ENCODE measurements at places on chromosomes 5 and 9. TPM values are rescaled to one million over a fixed set of nuclear protein-coding genes. Genes with fewer than 3 reads are reported as not detected.

DNA sequence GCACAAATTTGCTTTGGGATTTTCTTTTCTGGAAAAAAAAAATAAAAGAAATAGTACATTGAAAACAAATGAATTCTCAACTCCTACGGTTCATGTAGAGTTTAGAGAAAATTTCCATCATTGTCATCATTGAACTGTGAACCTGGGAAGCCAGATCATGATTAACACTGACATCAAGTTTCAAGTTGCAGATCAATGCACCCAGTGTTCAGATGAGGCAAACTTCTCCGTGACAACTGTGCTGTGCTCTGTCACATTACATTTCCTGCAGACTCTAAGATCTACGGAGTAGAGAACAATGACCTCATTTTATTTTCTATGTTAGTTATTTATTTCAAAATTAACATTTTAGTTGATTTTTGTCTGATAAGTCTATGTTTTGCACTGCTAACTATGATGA lies 99.7 kb downstream of the MAP1B start:
- DNase-seq = no peak

DNA sequence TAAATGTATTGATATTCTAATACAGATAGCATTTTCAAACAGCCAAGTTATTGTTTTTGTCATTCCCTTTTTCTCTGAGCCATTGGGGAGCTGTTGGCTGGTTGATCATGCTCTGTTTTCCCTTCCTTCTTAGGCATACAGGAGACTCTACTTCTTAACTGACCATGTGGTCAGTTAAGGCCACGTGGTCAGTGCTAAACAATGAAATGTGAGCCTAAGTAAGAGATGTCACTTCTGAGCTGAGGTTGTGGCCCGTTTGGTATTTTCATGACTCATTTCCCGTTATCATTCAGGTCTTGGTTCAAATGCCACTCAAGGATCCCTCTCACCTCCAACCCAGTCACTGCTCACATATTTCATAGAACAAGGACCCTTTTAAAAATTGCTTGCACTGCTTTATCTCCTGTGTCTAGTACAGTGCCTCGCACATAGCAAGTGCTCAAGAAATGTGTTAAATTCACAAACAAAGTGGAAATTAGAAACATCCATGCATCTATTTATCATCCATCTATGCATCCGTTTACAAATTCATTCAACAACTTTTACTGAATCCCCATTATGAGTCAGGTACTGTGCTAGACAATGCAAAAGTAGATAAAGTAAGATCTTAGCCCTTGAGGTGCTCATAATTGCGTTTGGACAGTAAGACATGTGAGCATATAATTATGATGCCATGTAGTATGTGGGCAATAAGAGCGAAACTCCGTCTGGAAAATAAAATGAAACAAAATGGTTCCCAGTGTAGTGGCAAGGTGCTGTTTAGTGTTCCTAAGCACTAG lies 50.7 kb downstream of the ARRDC3 start:
- DNase-seq = no peak

GRCh38 chr9:9874270-9874669 lies 738.5 kb downstream of the PTPRD start:
- no peak for DNase-seq

- DNase-seq = no peak
Observed at GRCh38 chr9:136171009-136171800, 33.7 kb downstream of the LHX3 start.

DNA sequence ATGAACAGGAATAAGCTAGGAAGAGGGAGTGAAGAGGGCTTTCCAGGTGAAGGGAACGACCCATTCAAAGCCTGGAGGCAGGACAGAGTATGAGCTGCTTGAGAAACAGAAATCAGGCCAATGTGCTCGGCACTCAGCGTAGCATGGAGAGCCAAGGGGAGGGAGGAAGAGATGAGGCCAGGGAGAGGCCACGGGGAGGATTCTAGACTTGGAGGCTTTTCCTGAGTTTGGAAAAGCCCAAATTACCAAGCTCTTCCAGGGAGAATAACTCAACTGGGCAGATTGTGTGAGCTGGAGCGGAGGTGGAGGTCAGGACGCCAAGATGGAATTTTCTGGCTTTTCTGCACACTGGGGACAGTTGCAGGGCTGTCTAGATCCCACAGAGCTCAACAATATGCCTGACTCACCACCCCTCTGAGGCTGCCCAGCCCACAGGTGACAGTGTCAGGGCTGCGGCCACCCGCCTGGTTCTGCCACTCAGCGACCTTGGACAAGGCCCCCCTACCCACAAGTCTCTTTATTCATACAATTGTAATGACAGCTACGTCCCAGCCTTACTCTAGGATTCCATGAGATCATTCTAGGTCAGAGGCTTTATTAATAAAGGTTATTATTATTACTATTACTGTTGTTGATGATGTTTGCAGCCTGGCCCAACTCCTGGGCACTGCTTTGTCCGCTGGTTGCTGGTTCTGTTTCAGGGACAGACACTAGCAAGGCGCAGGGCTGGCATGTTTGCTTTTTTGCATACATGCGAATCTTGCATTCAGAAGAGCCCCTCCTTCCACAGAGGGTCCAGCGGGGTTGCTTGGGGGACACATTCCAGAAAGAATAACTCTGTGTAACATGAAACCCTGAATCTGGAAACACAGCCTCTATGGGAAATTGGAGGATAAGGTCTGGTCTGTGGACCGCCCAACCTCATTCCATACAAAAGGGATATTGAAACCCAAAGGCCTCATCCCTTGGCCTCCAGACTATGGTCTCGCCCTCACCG lies 9.4 kb upstream of the LMX1B start:
- no peak for DNase-seq

GRCh38 chr5:90962481-90962880 lies 403.9 kb downstream of the ADGRV1 start:
- no peak for DNase-seq

GRCh38 chr5:139910036-139910435 lies 114.4 kb downstream of the PSD2 start:
- no peak for DNase-seq

DNA sequence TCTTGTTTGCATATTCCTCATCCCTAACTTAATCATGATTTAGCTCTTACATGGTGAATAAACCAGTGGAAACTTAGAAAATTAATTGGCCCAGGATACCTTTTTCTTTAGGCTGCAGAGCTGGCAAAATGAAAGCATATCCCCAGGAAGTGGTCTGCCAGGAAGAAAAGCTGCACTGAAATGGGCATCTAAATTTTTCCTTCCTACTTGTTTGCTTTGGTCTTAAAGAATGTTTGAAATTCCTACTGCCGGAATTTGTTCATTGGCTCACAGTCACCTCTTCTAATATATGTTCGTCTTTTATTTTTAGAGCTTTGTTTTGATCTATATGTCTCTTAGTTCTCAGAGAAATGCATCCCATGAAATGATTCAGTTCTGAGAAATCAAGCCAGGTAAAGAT lies 113.2 kb upstream of the ELL2 start:
- no peak for DNase-seq

DNA sequence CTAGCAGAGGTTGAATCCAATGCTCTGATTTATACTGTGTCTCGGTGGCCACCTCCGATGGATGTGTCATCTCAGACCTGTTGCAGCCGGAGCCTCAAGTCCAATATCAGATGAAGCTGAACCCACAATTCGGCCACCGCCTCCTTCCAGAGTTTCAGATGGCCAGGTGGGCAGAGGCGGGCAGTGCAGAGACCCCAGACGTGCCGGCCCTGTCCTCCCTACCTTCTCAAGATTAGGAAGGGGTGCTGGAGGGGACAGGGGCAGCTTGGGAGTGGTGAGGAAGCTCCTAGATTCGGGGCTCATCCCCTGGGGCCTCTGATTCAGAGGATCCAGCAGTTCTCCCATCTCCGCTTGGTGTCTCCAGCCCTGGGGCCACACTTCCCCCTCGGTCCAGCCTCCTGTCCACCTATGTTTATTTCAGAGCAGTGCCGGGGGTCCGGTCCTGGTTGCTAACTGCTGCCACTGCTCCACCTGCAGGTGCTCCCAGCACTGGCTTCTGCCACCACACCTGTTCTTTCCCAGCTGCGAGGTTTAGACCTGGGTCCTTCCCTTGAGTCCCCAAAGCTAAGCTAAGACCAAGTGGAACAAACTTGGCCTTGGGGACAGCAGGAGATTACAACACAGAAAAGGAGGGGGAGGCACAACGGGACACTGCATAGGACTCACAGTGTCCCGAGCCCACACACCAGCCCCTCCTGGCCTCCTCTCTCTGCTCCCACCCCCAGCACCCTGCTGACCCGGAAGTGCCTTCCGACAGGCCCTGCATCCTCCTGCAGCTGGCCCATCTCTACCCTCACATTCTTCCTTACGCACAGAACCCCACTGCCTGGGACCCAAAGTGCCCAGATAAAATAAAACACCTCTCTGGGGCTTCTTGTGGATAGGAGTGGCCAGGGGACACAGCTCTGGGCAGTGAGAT lies 81.6 kb downstream of the NTNG2 start:
- DNase-seq = no peak

DNA sequence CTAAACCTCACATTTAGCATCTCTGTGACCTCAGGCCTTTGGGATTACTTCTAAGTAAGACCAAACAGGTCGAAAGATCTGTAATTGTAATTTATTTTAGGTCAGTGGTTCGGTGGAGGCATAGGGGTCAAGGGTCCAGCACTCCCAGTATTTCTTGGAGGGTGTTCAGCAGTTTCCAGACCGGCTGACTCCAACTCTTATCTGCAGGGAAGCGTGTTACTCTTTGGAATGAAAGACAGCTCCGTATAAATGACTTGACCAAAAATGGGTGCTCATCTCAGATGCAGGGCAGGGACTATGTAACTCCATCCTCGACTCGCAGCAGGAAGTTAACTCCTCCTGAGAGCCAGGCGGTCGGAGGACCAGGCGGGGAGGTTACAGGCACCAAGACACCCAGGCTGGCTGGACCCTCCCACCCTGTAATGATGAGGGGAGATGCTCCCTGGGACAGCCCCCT lies 620 bp upstream of the VPS13A start:
- no peak for DNase-seq

- no peak for DNase-seq
Observed at GRCh38 chr5:54556141-54556540, 38.6 kb downstream of the SNX18 start.

DNA sequence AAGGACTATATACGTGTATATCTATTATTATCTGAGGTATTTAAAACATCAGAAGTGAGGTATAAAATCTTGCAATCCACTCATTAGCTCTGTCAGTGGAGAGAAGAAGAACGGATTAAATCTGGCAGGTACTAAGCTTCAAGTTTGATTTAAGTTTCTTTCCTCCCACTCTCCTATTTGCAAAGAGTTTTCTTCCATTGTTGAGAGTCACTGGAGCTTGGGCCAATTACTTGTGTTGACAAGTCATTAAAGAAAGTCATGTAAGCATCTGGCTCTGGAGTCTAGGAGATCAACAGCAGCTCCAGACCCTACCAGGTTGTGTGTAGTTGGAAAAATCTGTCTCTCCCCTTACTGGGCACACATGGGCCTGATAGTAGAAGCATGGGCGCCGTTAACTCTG lies 476.8 kb upstream of the SMARCA2 start:
- DNase-seq = no peak

GRCh38 chr9:14251154-14252071 lies 62.5 kb downstream of the NFIB start:
- DNase-seq = peak; percentile 78

GRCh38 chr5:94422812-94423211 lies 195.6 kb downstream of the KIAA0825 start:
- no peak for DNase-seq

DNA sequence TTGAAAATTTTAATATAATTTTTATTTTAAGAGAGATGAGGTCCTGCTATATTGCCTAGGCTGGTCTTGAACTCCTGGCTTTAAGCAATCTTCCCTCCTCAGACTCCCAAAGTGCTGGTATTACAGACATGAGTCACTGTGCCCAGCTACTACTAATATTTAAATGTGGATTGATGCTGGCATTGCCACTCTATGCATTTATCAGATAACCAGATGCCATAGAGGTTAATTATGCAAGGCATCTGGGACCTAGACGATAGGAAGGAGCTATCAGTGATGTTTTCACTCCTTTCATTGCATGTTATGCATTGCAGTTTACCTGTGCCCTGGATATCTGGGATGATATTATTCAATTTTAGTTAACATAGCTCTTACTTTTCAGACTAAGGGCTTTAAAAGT lies 127.0 kb downstream of the RPS23 start:
- no peak for DNase-seq

DNA sequence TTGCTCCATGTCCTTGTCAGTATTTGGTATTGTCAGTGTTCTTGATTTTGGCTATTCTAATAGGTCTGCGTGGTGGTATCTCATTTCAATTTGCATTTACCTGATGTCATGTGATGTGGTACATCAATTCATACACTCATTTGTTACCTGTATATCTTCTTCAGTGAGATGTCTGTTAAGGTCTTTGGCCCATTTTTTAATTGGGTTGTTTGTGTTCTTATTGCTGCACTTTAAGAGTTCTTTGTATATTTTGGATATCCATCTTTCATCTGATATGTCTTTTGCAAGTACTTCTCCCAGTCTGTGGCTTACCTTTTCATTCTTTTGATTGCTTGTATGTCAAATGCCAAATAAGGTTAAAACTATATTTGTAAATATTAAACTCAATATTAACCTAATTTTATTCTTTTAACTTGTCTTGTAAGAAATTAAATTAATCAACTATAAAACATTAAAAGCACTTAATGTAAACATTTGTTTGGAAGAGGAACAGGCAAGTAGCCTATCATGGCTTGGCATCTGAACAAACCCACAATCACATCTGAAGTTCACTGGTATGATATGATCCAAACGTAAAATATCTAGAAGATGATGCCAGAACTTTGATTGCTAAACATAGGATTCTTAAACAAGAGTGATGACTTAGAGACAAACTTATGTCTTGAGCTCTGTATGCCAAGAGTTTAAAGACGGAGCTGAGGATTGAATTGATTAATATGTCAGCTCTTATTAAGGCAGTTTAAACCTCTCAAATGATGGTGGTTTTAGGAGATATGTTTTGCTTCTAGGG lies 587.3 kb downstream of the ANXA1 start:
- no peak for DNase-seq

DNA sequence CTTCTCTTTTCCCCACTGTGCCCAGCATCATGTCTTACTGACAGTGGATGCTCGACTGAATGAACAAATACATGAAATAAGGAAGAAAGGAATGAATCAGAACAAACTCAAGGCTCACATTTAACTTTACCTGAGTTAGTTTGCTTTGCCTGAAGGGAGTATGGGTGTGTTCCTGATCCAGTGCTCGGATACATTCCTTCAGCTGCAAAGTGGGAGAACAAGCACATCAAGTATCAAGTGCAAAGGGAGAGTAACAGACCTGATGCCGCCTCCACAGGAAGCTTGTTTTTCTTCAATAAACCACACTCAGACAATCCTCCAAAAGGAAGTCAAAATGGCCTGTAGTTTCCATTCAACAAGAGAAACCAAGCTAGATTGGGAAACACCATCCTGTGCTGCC lies 66.1 kb downstream of the KIF24 start:
- no peak for DNase-seq

GRCh38 chr9:72789885-72790284 lies 163.0 kb downstream of the ALDH1A1 start:
- no peak for DNase-seq

The CKS2 gene
- total RNA-seq = 28.8 TPM

The MAML1 gene
- 28.7 TPM for total RNA-seq

The CAMK4 gene
- total RNA-seq = 5.6 TPM

The ZNF346 gene
- total RNA-seq = 13.1 TPM

The CYFIP2 gene
- total RNA-seq = 45.3 TPM

The FOXD4 gene
- total RNA-seq = 0.27 TPM

The NFX1 gene
- total RNA-seq = 17.7 TPM

The DNM1 gene
- total RNA-seq = 41.8 TPM

The BAAT gene
- total RNA-seq = 0.14 TPM

The AGXT2 gene
- not detected for total RNA-seq

The CD72 gene
- total RNA-seq = 3.0 TPM

The SPIN1 gene
- total RNA-seq = 33.7 TPM

The PRDM12 gene
- total RNA-seq = not detected

The APBA1 gene
- 7.6 TPM for total RNA-seq

Data from transverse colon (tissue), 4 donors.